ENCODE measurements at places on chromosomes 3 and 15.
A peak's percentile ranks its signal among the peaks of the same experiment; 100 is the strongest.

DNA sequence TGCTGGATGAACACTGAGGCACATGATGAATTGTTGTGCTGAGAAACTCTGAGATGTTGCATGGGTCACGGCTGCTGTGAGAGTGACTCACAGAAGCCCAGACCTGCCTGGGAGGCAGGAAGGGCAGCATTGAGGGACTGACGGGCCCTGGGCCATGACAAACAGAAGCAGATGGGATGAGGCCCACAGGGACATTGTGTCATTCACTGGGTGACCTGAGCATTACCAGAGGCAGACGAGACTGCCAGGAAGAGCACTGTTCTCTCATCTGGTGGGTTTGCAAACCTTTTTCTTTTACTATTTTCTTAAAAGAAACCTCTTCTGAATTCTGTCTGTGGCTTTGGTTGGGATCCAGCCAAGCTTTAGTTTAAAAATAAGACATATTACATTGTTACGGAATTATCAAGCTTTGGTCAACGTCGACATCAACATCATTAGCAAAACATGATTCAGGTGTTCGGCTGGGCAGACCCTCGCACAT is 67.8 kb downstream of the BDH1 start:
- DNase-seq: no peak

DNA sequence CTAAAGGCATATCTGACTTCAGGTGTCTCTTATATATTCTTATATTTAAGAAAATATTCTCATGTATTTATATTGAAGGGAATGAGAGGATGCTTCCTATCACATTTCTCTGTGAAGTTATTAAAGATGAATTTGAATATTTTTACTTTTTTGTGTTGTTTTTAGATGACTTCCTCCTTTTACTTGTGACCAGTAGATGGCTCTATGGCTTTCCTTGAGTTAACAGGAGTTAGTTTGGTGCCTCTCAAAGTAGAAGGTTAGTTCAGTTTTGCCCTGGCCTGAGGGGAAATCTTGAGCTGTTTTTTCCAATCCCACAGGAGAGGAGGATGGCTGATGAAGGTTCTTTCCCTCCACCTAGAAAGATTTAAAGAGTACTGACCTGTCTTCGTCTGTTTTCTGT is 80.7 kb downstream of the SQOR start:
- DNase-seq: no peak

DNA sequence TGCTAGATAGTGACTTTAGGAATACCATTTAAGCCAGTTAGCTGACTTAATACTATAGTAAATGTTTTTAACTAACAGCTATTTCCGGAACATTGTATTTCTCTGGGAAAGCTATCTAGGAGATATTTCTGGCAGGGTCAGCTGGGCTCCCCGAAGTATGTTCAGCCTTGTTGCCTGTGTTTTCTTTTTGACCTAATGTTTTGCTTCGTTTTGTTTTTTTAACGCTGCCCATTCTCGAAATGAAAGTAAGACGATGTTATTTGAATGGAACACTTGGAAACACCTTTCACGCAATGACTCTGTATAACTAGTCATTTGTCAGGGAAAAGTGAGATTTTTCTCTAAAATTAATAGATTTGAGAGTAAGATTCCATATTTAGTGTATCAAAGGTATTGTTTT is 702.9 kb upstream of the NAALADL2 start:
- DNase-seq: no peak

DNA sequence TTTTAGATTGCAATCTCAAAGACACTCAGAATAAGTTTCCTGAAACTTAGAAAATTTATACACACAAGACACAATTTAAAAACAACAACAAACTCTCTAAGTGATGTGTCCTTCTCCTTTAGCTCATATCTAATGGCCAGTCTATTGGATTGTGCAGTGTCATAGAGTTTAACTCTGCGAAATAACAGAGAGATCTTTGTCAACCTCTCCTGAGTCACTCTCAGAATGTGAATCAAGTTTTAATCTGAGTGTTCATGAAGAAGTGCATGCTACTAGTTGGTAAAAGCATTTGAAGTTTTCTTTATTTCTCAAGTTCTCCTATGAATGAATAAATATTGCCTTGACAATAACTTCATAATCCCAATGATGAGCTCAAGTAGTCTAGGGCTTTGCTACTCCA is 284.5 kb upstream of the DNAJC19 start:
- no peak for DNase-seq

GRCh38 chr15:34109797-34110663 is 8.1 kb downstream of the PGBD4 start:
- no peak for DNase-seq

DNA sequence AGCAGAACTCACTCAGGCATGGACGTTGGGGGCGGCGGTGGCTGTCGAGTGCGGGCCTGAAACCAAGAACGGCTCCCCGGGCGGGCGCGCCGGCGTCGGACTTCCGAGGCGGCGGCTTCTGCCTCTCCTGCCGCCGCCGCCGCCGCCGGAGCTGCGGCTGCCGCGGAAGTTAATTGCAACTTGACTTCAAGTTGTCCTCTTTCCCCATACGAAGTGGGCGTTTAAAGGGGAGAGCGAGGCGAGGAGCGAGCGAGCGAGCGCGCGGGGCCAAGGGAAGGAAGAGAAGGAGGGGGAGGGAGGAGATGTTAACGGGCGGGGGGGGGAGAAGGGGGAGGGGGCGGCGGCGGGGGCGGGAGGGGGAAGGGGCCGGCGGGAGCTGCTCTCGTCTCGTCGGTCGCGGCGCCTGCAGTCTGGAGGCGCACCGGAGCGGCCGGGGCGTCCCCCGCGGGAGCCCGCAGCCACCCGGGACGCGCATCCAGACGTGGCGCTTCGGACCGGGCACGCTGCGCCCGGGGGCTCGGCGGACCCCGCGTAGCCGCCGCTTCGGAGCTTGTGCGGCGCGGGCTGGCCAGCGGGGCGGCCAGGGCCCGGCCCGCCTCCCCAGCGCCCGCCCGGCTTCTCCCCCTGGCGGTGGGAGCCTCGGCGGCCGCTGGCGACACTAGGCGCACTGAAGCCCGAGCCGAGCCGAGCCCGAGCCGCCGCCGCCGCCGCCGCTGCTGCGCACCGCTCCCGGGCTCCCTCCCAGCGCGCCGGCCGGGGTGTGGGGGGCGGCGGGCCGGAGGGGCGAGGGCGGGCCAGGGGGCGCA is 19.7 kb upstream of the SATB1 start:
- DNase-seq: peak; percentile 36

DNA sequence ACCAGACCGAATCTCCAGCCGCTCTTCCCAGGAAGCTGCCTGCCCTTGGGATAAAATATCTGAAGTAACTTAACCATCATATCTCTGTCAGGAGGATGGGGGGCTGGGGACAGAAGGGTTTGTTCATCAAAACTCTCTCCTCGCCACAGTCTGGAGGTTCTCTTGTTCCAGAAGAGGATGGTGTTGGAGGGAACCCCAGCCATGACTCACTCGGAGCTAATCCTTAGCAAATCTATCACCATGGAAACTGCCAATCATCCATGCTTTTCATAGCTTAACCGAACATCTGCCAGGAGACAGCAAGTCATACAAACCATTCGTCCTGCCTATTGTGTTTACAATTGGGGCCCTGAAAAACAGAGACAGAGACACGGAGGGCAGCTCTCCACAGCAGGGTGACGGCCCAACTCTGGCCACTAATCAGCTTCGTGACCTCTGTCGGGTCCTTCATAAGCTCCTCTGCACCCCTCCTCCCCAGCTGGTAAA is 73.8 kb upstream of the HEG1 start:
- peak; percentile 68 for DNase-seq

DNA sequence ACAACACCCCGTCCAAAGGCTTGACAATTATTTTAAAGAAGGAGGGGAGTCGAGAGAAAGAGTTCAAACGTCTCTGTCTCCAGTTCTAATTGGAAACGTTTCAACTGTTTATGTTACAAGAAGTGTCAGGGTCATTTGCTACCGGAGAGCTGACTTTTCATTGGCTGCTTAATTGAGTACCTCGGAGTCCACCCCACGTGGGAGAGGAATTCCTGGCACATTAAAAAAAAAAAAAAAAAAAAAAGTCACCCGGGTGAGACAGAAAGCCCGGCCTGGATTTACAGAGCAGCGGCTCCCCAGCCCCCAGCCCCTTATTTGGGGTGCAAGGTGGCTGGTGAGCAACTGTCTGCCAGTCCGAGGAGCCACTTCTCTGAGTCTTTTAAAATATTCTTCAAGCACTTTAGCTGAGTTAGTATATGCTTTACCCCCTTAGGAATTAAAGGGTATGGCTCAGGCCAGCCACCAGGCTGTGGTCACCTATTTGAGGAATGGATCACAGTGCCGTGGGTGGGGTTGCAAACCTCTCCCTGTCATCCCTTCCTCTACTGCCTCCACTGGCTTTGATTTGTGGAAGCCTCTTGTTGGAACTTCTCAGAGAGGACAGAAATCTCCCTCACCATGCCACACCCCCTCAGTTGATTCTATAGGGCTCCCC is 3.9 kb upstream of the TLE3 start:
- DNase-seq: peak; percentile 53

Measured in uterus (tissue), 4 donors.